Keratinocyte (primary cell): ENCODE measurements at places on chromosomes 16 and 17. TPM values are rescaled to one million over a fixed set of nuclear protein-coding genes. Genes with fewer than 3 reads are reported as not detected.

Gene POLR2A
- 8.3 to 24.3 TPM (median 17.5 TPM) in 3 replicates for polyA plus RNA-seq

GRCh38 chr17:48600244-48601098, 4.3 kb downstream of the HOXB6 start:
- DNase-seq, result no peak

Gene NEUROD2
- not detected in 3 replicates for polyA plus RNA-seq

DNA sequence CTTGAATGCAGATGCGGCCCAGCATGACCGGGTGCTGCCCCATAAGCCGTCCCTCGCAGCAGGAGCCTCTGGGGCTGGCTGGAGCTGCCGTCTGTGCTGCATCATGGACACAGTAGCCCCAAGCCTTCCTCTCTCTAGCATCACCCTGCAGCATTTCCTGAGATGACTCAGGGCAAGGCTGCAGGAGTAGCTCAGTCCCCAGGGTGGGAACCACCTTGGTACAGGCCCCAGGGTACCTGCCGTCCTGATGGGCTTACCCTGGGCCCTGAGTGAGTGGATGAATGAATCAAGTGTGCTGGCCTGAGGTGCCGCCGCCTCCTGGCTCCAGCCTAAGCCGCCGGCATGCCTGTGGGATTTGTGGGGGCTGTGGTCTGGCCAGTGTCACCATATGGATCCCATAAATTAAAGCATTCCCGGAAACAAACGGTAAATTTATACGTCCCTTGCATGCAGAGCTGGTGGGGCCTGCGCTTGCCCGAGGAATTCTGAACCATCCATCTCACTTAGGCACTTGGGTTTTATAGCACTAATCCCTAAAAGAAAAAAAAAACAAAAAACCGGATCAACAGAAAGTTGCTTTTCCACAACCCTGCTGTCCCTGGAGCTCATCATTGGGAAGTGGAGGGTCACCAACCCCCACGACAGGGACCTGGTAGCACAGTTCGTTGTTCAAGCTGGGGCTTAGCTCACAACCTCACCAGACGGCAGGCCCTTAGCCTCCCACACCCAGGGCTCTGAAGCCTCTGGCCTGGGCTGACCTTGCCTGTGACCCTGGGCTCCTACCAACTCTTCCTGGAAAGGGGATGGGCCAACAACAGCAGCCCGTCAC, 242.6 kb upstream of the CIBAR2 start:
- no peak for DNase-seq

DNA sequence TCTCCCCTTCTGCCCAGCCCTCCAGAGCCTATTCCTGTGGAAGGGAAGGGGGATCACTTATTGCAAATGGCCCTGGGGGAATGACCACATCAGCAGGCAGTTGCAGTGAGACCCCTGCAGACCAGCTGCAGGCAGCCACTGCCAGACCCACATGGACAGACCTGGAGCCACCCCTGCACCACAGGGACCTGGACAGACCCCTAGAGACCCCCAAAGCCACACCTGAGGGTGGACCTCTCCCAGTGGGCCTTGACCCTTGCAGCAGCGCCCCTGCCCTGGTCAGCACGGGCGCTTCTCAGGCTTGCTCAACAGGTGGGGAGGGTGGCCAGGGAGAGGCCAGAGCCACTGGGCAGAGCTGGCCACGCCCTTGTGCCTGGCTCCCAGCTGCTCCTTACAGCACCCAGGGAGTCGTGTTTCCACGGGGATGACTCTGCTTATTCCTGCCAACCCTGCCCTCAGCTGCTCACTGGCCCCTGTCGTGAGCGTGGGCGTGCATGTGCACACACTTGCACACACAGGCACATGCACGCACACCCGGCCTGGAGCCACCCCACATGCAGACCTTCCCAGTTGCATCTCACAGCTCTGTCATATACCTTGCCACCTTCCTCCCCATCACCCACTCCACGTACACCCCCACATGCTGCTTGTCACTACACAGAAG, 1.3 kb upstream of the SCN4A start:
- DNase-seq, result peak; percentile 32

DNA sequence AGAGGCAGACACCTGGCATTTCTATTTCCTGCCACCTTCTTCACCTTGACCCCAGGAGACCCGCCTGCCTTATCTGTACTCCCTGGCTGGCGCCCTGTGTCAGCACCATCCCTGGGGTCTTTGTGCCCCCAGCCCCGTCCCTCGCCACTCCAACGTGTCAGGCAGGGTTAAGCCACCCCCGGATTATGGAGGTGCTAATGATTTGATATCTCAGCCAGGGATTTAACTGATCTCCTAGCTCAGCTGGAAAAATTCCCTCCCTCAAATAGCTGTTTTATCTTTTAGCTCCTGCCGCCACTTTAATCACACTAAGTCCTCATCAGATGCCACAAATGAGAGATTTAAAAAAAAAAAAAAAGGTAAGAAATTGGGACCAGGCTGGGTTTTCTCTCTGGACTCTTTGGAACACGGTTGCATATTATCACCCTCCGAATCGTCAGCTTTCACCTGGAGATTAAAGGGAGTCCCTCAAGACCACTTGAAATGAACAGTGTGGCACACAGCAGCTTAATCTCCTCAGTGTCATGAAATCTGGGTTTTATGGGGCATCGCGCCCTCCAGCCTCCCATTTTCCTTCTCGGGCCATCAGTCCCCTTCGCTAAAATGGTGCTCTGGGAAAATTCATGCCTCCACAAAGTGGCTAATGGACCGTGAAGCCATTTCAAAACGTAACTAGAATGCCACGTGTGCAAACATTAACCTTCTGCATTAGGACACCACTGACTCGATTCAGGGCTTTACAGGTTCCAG, 26.2 kb upstream of the WFDC1 start:
- DNase-seq, result no peak

DNA sequence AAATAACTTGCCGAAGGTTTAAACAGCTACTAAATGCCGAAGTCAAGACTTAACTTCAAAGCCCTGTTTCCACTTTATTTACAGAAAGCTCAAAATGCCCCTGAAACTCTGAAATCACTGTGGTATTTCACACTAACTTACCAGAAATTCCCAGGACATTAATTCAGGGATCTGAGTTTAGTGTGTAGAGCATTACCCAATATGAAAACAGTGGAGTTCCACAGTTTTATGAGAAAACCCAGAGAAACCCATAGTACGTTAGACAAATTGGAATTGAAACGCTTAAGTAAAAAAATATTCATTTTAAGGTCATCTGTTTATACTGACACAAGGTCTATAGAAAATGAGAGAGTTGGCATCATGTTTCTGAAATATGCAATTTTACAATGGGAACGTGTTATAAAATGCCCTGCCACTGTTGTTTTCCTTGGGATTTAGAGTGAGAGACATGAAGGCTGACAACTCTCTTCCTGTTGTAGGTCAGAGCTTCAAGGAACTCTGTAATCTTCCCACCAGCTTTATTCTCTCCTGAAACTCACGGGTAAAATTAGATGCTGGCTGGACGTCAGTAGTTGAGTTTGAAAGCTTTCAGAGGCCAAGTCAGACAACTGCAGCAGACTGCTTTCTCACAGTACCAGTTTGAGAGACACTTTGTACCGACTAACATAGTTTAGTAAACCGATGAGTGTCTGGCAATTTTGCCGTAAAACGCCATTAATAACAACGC, 139.4 kb upstream of the TBX2 start:
- no peak for DNase-seq

- DNase-seq, result no peak
These were observed 10.3 kb upstream of the RMI2 start for GRCh38 chr16:11334831-11335404.

DNA sequence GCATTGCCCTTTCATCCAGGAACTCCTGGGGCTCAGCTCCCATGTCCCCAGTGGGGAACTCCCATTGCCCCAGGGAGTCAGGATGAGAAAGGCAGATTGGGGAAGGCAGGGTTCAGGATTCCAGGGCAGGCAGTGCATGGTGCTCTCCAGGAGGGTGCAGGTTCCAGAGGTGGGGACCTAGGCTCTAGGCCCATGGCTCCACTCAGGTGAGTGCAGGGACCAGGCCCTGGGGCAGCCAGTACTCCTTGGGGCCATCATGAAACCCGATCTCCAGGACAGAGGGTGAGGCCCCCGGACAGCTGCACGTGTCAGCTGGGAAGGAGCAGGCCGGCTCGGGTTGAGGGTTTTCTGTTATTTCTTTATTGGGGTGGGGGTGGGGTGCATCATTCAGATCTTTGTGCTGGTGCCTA, 1.3 kb upstream of the MTSS2 start:
- no peak for DNase-seq

- DNase-seq, result no peak
These were observed 9.0 kb downstream of the NLRC5 start for GRCh38 chr16:56998352-56998751.

DNA sequence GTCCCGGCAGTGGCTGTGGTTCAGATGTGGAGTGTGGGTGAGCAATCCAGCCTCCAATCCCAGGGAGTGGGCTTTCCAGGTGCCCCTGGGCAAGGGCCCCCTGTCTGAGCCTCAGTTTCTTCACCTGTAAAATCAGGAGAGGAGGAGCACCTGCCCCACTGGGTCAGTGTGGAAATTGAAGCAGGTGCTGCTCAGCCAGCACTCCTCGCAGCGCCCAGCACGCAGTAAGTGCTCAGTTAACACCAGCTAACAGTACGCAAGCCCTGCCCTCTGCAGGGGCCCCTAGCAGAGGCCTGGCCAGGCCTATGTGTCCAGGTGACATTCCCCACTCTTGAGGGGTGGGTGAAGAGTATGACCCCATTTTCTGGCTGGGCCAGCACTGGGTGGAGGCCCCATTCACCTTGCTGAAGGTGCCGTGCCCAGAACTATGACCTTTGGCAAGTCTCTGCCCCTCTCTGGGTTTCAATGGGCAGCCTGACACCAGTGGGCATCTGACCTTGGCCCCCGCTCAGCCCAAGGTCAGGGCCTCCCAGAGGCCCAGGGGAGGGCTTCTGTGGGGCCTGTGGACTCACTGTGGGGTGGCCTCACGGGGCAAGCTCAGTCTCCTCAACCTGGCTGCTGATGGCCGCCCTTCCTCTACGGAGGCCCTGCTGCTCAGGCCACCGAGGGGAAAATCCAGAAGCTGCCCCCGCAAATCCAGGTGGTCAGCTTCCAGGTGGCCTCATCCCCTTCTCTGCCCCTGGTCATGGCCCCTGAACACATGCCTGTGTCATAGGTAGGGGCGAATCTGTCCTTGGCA, 2.5 kb downstream of the MTSS2 start:
- DNase-seq, result no peak

DNA sequence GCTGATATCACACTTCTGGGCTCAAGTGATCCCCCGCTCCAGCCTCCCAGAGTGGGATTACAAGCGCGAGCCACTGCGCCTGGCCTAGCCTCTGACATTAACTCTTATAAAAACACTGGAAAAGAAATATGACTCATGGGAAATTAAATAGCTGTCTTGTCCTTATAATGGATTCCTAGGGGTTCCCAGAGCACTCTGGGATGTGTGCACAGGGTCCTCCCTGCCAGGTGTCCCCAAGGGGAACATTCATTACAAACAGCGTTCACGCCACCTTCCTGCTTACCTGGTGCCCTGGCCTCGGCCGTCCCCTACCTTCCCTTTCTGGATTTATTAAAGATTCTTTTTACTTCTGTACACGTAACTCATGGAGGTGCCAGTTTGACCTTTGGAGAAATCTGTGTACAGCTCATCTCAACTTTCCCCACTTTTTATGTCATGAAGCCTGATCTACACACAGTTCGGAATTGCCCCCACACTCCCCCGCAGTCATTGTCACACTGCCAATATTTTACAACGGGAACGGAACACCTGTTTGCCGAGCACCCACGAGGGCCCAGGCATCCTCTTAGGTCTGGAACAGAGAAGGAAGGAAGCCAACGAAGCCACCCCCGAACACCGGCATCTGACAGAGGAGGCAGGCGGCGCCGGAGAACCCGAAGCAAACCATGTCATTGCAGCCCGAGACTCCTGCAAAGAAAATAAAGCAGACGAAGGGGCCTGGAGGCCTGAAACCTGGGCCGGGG, 39.7 kb upstream of the MEAK7 start:
- no peak for DNase-seq

Gene TMEM92
- 0.88 to 2.7 TPM (median 1.8 TPM) in 3 replicates for polyA plus RNA-seq

DNA sequence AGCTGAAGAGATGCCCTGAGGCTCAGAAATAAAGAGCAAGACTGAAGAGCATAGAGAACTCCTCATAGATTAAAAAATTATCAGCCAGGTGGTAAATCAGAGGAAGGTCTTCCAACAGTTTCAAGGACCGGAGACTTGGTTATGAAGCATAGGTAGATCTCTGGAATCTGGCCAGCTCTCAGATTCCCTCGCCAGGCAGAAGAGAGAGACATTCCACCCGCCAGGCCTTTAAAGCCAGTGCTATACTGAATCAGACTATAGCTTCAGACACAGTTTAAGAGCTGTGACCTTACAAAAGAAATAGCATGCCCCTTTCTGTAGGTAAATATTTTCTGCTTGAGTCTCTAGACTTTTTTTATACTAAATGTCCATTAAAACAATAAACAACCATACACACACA, 70.3 kb downstream of the NFATC3 start:
- DNase-seq, result no peak

DNA sequence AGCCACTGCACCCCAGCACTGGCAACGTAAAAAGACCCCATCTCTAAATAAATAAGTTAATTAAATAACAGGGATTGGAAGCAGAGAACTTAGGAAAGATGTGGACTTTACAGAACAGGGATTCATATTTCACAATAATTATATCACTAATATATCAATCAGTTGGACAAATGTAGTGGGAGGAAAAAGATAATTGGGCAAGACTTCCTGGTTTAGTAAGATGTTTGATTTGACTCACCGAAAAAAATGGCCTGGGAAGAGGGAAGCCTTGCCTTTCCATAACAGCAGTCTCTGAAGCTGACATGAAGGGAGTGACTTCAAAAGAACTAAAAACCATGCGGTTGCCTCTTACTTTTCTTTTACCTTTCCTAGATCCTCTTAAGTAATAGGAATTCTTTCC, 15.2 kb upstream of the C17orf78 start:
- no peak for DNase-seq

Gene ALOX15B
- 29.7 to 56.5 TPM (median 31.9 TPM) in 3 replicates for polyA plus RNA-seq

DNA sequence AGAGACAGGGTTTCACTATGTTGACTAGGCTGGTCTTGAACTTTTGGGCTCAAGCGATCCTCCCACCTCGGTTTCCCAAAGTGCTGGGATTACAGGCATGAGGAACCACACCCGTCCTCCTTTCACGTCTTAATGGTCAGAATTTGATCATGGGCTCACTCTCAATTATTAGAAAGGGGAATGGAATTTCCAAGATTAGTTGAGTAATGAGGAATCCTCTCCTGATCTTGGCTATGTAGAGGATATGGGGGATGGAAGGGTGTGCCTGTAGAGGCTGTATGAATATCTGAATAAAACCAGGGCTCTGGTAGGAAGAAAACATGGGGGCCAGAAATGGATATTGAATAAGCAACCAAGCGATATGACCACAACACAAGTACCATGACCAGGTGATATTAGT, 25.9 kb upstream of the SMURF2 start:
- DNase-seq, result no peak
